ENCODE measurements at places on chromosomes 5 and 9.

DNA sequence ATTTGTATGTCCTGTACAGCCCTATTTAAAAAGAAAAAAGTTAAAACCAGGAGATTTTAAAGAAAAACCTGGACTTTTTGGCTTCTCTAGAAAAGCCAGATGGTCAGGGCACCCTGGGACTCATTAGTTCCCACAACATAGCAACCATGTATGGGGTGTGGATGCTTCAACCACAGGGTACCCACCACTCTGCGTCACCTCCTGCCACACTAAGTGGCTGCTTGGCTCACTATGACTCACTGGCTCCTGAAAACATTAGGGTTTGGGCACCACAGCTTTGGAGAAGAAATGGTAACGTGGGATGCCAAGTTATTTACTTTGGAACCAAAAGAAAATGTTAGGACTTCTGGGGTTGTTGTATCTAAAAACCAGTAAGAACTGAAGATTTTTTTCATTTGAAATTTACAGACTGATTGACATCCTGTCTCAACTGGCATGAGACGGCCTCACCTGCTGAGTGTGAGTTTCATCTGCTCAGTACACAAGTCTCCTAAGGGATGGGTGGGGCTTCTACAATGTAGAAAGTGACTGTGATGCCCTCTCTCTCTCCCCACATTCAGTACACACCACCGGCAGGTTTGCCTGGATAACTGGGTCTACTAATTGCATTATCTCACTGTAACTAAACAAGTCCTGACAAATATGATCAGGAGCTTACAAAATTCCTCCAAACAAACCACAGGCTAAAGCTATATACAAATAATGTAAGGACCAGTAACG is 103.9 kb downstream of the ESM1 start:
- no peak for DNase-seq

GRCh38 chr9:80878556-80878955 is 810.8 kb downstream of the TLE1 start:
- no peak for DNase-seq

GRCh38 chr5:17258431-17258830 is 41.0 kb downstream of the BASP1 start:
- no peak for DNase-seq

- no peak for DNase-seq
These were observed 89.7 kb downstream of the DAPK1 start for GRCh38 chr9:87587356-87587745.

DNA sequence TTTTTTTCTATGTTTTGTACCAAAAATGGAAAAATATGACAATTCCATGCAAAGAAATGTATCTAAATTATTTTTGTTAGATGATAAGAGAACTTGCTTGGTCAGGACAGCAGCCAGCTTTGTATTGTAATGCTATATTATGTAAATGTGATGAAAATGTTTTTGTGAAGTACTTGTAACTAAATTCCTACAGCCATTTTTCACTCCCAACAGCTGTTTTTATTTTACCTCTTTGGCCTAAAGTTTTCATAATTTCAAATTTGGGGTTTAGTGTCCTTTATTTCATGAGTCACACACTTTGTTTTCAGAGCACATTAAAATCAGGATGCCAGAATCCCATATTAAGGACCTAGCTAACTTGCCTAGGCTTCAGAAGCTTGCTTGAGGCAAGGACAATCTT is 64.1 kb downstream of the WDR41 start:
- DNase-seq: no peak

- no peak for DNase-seq
These were observed 67.4 kb downstream of the ARRDC3 start for GRCh38 chr5:91315701-91316100.

DNA sequence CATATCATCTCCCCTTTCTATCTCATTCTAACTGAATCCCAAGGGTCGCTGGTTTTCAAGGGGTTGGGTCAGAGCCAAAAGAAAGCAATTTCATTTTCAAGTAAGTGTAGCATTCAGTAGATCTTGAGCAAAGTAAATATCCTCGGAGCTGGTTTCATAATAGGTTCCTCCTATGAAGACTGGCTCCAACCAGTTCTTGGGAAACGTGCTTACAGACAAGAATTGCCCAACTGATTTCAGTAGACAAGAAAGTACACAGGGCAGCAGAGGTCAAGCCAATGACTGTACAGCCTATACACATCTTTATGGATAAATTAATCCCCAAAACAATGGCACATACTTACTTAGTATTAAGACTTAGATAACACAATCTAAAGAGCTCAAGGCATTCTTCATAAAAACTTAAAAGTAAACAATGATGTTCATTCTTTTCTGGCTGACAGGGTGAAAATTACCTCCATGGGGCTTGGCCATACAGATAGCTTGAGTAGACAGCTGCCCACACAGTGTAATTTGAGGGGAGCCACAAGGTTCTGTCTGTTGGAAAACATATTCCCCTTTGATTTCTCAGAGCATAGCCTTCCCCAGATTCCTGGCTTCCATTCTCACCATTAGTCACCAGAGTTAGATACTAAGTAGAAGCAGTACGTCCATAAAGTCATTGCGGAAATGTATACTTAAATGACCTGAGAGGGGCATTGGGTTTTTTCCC is 163.9 kb downstream of the ARRDC3 start:
- DNase-seq: no peak

GRCh38 chr9:13264788-13265187 is 14.7 kb downstream of the MPDZ start:
- DNase-seq: no peak

GRCh38 chr5:4879693-4880303 is 260.3 kb upstream of the ADAMTS16 start:
- peak; percentile 32 for DNase-seq

Measured in activated naive CD4-positive, alpha-beta T cell treated with anti-CD3 and anti-CD28 coated beads, Interleukin-2, amount 50 U/mL, for 16 hours (primary cell).